ENCODE measurements at places on chromosomes 6 and 20.

- no peak for DNase-seq
These were observed 27.0 kb downstream of the HECA start for GRCh38 chr6:139161817-139162284.

DNA sequence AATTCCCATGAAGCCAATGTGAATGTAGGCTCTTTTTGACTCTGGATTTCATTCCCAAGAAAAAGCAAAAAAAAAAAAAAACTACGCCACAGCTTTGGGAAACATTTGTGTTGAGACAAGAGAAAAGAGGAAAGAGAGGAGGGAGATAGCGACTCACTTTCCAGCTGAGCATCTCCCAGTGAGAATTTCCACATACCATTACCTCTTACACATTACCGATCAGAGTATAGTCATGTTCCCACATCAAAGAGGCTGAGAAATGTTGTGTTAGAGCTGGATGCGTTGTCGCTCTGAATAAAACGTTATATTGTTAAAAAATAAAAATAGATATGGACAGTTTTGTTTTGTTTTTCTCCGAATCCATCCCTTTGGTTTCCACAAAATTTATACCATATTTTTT is 1019.3 kb upstream of the ADGRB3 start:
- no peak for DNase-seq

- no peak for DNase-seq
These were observed 49.3 kb downstream of the RALY start for GRCh38 chr20:34043025-34043424.

DNA sequence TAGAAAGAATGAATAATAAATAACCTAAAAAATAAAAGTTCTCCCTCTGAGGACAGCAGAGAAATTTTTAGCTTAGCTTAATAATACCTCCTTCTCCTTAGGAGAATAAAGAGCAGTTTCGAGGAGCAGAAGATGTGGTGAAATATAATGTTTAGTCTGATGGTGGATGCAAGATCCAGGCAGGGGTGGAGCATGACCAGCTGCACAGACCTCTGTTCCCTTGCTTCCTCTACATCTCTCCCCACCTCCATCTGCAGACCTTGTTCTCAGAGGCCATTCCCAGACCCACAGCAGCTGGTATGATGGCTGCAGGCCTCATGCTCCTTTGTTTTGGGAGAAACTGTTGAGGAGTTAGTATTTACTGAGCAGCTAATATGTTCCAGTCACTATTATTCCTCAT is 1.5 kb downstream of the BTN3A2 start:
- no peak for DNase-seq

DNA sequence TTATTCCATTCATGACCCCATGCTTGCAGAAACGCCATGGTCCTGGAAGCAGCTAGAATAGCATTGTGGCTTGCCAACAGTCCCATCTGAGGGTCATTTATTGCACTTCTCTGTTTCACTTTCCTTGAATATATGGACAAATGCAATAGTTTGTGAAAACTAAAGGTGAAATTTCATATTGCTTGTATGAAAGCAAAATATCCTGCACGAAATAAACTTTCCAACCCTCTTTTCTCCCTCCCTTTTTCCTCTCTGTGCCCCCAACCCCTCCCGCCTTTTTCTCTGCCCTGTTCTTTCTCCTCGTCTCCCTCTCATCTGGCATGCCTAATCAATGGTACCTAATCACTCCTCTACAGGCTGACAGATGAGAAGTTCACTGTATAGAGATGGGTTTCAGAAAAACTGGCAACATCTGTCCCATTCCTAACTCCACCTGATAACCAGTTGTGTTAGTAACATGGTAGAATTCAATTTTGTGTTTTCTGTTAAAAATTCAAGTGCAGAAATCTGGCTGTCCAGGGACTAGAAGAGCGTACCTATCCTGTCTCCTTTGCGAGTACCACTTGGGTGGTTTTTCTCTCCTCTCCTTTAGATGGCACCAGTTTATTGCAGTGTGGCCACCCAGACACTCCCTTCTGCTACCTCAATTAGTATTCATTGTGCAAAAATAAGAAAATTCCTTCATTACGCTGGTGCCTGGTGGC is 198.6 kb downstream of the FOXA2 start:
- DNase-seq: peak; percentile 54
